ENCODE measurements at places on chromosomes 2 and 18.

DNA sequence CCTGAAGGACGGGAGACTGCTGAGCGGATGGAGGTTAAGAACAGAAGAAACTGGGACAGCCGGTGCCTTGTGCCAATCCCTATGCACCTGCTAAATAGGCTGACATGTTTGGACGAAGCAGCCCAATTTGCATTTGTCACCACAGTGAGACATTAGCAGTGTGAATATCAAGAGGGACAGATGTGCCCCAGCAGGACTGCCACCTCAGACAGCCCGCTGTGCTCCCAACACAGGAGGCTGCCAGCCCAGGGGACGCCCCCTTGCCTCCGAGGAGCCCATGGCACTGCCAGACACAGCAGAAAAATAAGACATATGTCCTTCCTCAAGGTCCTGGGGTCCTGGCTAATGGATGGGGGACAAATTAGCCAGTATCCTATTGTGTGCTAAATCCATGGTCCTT, 306.7 kb upstream of the POU3F3 start:
- no peak for DNase-seq

GRCh38 chr2:147595200-147595599, 249.6 kb upstream of the ACVR2A start:
- DNase-seq: no peak

DNA sequence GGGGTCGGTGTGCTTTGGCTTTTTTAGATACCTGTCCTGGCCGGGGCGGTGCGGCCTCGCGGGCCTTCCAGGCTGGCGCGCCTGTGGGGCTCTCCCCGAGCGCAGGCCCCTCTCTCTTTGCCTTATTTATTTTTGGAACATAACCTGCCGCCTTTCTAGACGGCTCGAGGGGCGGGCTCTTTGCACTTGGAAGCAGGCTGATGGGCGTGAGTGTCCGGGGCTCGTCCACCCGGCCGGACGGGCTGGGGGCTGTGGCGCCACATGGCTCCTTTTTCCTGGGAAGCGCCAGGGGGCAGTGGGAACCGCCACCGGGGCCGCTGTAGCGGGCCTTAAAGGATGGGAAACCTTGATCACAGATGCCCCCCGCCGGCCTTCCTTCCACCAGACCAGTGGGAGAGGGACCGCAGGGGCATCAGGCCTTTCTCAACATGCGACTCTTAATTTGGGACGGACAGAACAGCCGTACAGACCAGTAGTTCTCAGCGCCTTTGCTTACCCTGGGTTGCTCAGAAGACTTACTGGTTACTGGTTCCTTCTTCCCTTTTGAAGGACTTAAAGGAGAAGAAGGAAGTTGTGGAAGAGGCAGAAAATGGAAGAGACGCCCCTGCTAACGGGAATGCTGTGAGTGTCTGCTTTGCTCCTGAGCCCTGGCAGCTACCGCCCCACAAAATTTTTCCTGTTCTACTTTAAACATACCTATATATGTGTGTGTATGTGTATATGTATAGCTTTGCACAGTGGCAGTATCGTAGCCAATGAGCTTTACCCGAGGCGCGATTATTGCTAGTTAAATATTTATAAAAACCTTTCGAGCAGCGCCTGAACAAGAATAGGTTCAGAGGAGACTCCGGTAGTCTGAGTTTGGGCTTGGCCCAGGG, 2.7 kb downstream of the PTMA start:
- no peak for DNase-seq

DNA sequence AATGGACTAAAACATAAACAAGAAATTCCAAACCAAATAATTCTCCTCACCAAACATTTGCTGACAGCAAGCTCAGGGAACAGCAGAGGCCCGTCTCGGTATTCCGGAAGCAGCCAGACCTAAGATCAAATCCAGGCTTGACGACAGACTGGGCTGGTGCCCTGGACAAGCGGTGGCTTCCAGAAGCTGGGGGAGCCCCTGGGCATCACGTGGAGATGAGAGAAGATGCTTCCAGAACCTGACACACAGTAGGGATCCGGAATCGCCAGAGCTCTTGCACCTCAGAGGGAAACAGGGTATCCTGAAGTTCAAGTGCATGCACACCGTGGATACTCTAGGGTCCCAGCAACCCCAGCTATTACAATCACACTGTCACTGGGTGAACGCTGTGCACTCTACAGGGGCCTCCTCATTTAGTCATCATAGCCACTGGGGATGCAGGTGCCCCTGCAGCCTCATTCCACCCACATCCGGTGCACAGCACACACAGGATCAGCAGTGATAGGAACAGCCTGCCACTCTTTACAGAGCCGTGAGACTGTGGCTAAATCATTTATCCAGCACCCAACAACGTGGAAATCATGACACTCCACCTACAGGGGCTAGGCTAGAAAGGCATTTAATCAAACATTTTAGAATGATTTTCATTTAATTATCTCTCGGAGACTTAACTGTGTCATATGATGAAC, 102.6 kb downstream of the HDAC4 start:
- peak; percentile 44 for DNase-seq

DNA sequence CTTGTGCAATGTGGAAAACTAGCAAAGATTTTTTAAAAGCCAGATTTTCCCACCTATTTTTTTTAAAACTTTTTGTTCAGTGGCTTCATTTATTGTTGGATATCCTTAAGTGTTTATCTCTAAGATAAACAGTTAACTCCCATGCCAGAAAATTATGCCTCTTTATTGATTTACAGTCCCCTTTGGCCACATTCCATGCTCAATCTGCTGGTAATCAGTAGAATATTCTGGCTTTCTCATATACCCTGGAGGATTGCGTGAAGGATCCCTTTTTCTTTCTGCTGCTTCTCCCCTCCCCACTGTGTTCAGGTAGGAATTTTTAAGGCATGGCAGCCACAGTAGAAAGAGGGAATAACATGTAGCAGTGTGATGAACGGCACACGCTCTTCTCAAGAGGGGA, 2.6 kb downstream of the GRHL1 start:
- no peak for DNase-seq
